ENCODE measurements at places on chromosomes 2 and 18.

DNA sequence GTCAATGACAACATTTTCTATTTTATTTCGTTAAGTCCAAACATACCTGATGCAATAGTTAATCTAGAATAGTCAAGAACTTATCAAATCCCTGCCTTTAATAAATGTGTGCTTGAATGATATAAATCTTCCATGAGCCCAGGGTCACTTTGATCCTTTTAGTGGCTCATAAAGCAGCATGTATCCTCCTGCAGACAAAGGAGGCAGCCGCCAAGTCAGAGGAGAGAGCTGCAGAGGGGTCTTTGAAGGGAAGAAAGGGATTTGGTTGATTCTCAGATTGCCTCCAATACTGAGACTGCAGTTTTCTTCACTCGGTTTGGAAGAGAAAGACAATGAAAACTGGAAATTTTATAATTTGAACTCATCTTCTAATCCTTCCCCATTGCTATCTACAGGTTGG, 378.4 kb upstream of the PIK3C3 start:
- no peak for DNase-seq

GRCh38 chr18:32056613-32057358, 34.9 kb upstream of the RNF138 start:
- DNase-seq: no peak

DNA sequence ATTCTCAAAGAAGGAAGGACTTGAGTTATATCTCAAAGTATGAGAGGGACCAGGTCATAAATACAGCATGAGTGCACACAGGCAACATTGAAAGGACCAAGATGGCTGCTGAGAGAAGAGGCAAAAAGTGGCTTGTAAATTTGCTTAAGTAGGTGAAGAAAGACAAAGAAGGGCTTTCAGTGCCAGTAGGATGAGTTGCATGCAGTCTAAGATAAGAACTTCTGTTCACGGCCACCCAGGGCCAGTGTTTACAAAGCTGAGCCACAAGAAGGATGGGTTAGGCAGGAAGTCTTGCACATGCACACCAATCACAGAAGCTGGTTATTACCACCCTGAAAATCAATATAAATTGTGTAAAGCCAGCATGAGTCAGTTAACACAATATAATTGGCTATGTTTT, 3.1 kb upstream of the ABCB11 start:
- no peak for DNase-seq

- DNase-seq: no peak
Observed at GRCh38 chr2:173175222-173175621, 99.6 kb downstream of the MAP3K20 start.

DNA sequence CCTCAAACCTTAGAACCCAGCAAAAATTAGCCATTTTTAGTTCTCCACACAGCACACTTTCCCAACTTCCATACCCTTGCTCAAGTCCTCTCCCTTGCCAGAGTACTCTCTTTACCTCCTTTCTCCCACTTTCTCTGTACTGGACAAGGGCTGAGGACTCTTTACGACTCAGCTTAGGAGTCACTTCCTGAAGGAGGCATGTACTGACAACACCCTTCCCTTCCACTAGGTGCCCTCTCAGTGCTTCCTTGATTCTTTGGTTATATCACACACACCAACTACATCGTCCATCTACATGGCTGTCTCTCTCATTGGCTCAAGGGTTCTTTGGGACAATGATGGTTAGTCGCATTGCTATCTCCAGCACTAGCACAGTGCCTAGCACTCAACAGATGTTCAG, 5.2 kb upstream of the C18orf63 start:
- DNase-seq: no peak

GRCh38 chr2:229572507-229573271, 141.7 kb downstream of the DNER start:
- no peak for DNase-seq

DNA sequence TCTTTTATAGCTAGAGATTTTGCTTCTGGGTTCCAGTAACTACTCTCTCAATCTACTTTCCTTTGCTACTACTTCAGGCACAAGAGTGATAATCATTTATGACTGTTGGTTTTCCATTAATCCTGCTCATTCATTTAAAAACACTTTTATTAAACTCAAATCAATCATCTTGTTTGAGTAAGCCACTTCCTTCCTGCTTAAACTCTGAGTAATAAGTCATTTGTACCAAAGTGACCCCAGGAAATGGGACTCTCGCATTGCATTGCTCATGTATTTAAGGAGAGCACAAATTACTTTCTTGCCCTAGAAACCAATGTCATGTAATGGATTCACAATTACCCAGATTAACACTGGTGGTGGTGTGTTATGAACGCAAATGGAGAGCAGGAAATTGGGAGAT, 270.7 kb upstream of the HNMT start:
- DNase-seq: no peak

DNA sequence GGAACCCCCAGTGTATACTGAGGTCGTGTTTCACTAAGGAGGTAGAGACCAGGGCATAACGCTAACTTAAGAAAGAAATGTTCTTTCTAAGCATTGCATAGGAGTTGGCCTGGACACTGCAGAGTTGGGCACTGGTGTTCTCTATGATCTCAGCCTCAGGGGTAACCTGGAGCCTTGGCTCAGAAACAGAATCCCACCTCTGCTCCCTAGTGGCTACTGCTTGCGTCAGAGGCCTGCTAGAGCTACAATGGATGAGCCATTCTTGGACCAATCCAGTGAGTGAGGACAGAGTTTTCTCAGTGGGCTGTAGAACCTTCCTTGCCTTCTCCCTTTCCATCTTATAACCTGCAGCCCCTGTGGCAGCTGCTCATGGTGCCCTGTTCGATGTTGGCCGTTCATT, 324.4 kb upstream of the CELF4 start:
- no peak for DNase-seq

- no peak for DNase-seq
Observed at GRCh38 chr2:24477229-24477628, 13.8 kb upstream of the NCOA1 start.

DNA sequence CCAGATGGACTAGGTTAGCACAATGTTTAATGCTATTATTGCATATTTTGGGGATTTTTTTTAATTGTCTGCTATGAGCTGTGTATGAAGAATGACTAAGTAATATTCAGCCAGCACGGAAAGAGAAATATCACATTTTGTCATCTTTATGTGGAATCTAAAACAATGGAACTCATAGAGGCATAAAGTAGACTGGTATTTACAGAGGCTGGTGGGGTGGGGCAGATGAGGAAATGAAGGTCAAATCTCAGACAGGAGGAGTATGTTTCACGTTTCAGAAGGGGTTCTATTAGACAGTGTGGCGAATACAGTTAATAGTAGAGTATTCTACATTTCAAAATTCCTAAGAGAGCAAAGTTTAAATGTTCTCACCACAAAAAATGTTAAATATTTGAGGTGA, 4.7 kb downstream of the CDH19 start:
- DNase-seq: no peak

- no peak for DNase-seq
Observed at GRCh38 chr2:219718066-219718465, 90.6 kb downstream of the SLC4A3 start.

GRCh38 chr2:202378001-202378400, 1.9 kb downstream of the BMPR2 start:
- no peak for DNase-seq

- DNase-seq: no peak
Observed at GRCh38 chr2:30798536-30798991, 8.7 kb downstream of the CAPN13 start.

DNA sequence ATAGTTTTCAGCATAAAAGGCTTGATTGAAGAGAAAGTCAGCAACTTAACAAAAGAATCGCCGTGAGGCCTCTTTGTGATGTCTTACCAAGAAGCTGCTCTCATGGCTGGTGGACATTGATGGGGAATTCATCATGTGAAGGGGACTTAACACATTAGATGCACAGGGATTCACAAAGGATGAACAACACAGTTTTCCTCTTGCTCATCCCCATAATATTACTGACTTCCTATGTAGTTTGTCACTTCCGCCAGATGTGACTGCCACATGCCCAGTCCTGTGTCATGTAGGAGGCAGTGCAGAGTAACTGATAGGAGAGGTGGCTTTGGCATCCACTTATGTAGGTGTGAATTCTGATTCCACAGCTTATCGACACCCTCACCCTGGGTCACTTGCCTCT, 232.6 kb upstream of the LYPD1 start:
- no peak for DNase-seq

DNA sequence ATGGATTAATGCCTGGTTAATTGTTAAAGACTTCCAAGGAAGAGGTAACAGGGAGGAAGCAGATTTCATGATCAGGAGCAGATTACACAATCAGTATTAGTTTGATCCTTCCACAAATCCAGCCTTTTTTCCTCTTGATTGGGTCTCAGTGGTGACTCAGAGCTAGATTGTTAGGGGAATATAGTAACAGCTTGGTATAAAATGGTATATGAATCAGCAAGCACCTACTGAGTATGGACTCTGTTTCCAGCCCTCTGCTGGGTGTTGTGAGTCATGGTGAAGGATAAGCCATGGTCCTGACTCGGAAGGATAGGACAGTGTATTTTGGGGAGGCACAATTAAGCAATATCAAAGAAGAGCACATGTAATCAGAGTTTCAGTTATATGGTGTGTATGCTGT, 272.4 kb upstream of the DPP10 start:
- DNase-seq: no peak

DNA sequence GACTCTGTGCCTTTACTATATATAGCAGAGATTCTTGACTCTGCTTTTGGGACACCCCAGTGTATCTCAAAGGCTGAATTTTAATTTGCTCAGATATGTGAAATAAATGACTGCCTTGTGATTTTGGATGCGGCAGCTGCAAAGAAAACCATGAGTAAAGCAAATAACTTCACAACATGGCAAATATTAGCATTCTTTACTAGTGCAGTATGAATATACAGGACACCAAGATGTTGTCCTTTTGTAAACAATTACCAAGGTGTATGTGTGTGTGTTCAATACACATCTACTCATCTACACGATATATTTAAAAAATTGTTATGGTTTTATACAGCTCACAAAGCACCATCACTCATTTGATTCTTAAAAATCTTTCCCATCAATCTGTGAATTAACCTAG, 70.6 kb upstream of the TCF4 start:
- no peak for DNase-seq

DNA sequence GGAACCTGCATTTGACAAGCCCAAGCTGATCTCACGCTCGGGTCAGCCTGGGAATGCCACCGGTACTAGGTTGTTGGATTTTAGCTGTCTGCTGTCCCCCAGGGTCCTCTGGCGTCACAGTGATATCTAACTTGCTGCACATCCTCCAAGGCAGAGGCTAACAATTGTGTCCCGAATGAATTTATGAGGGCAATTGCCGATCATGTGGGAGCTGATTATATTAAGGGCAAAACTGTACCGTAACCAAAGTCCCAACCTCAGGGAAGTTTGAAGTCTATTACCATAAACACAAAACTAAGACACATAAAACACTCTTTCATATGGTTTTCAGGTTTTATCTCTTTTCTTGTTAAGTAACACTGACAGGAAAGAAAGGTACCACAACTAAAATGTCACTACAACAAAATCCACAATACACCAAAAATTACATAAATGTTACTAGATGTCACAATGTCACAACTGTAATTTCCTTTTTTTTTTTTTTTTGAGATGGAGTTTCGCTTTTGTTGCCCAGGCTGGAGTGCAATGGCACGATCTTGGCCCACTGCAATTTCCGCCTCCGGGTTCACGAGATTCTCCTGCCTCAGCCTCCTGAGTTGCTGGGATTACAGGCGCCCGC, 6.7 kb downstream of the UXS1 start:
- no peak for DNase-seq

DNA sequence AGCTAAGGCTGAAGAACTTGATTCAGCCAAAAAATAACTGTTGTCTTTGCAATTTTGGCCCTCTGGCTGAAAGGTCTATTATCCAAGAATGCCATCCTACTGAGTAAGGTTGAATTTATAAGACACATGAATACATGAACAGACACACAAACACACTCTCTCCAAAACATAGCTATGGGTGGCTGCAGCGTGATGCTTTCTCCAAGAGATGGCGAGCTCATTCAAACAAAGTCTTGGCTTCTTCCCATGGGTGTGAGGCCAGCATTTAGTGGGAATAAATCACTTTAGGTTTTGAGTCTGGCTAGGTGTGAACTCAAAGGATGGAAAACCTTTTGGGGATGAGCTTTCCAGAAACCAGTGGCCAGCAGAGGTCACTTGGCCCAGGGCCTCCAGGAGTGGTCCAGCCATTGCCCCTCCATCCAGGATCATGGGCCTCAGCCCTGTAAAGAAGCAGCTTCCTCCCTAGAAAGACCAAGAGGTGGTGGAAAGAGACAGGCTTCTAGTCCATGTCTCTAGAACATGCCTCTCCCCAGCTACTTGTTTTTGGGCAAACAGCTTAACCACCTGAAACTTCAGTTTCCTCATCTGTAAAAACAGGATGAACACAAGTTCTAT, 11.0 kb upstream of the OSR1 start:
- DNase-seq: no peak

DNA sequence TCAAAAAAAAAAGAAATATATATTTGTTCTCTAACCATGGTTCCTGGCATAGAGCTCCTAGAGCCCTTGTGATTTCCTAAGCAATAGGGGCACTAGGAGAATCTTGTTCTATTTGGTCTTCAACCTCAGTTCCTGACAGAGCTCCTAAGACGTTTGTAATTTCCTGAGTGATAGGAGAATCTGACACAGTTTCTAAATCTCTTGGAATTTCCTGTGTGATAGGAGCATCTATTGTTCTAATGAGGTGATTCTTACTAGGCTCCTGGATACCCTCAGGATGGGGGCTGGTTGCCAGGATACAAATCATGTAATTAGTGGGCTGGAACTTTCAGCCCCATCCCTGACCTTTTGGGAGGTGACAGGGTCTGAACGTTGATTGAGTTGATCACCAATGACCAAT, 245.8 kb downstream of the ZEB2 start:
- no peak for DNase-seq

DNA sequence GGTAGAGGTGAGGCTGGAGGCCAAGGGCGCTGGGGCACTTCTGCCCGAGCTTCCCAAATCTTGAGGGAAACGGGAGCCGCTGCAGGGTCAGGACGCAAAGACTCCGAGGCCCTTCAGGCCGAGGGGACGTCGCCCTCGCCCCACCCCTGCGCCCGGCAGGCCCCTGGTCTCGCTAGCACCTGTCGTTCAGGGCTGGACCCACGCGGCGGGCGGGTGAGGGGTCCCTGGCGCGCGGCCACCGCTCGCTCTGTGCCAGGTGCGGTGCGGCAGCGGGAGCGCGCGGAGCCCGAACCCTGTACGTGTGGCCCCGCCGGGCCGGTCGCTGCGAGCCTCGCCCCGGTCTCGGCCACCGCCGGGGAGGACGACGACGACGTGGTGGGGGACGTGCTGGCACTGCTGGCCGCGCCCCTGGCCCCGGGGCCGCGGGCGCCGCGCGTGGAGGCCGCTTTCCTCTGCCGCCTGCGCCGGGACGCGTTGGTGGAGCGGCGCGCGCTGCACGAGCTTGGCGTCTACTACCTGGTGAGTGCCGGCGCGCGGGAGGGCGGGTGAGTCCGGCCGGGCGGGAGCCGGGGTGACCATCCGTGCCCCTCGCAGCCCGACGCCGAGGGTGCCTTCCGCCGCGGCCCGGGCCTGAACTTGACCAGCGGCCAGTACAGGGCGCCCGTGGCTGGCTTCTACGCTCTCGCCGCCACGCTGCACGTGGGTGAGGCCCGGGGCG, 4.9 kb downstream of the ERFE start:
- no peak for DNase-seq

All from activated CD8-positive, alpha-beta memory T cell treated with anti-CD3 and anti-CD28 coated beads, Interleukin-2, amount 50 U/mL, for 48 hours (primary cell).